ENCODE measurements at places on chromosomes 7 and 10. TPM values are rescaled to one million over a fixed set of nuclear protein-coding genes. Genes with fewer than 3 reads are reported as not detected.

GRCh38 chr10:68987611-68988010 lies 992 bp upstream of the KIFBP start:
- H3K27ac ChIP-seq, result no peak overlapping the region
- no peak for DNase-seq
- peak overlapping the region; percentile 97 for H3K4me3 ChIP-seq

Gene GIMAP1
- total RNA-seq, result not detected

DNA sequence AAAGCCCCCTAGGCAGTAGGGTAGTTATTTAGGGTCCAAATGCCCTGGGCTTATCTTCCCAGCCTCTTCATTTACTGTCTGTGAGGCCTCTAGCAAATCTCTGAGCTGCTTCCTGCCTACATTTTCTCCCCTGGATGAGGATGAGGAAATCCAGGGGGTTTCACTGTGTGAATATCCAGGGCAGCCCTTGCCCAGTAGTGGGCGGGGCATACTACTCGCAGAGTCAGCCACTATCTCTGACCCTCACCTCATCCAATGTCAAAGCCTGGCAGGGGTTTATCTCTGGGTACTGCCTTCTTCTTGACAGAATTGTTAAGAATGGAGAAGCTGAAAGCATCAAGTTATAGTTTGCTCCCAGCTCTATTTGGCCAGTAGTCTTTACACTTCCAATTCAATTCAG lies 48.9 kb downstream of the CUZD1 start:
- no peak overlapping the region for H3K4me3 ChIP-seq
- no peaks in the 10 kb centered on the region for H3K36me3 ChIP-seq
- H3K27me3 ChIP-seq, result peaks cover 23% of the 10 kb centered on the region
- no peak for DNase-seq

GRCh38 chr10:86262688-86263181 lies 103.9 kb downstream of the GRID1 start:
- no peak overlapping the region for H3K27ac ChIP-seq
- no peak overlapping the region for H3K4me3 ChIP-seq
- peaks cover 45% of the 10 kb centered on the region for H3K27me3 ChIP-seq
- H3K36me3 ChIP-seq, result no peaks in the 10 kb centered on the region

- no peak for DNase-seq
- H3K27me3 ChIP-seq, result peaks cover 4% of the 10 kb centered on the region
- no peaks in the 10 kb centered on the region for H3K36me3 ChIP-seq
Observed at GRCh38 chr7:27134392-27134791, 3.8 kb upstream of the HOXA4 start.

- H3K4me3 ChIP-seq, result no peak overlapping the region
- peaks cover 15% of the 10 kb centered on the region for H3K4me1 ChIP-seq
- H3K27me3 ChIP-seq, result no peaks in the 10 kb centered on the region
Observed at GRCh38 chr7:219581-220150, 27.3 kb downstream of the FAM20C start.

DNA sequence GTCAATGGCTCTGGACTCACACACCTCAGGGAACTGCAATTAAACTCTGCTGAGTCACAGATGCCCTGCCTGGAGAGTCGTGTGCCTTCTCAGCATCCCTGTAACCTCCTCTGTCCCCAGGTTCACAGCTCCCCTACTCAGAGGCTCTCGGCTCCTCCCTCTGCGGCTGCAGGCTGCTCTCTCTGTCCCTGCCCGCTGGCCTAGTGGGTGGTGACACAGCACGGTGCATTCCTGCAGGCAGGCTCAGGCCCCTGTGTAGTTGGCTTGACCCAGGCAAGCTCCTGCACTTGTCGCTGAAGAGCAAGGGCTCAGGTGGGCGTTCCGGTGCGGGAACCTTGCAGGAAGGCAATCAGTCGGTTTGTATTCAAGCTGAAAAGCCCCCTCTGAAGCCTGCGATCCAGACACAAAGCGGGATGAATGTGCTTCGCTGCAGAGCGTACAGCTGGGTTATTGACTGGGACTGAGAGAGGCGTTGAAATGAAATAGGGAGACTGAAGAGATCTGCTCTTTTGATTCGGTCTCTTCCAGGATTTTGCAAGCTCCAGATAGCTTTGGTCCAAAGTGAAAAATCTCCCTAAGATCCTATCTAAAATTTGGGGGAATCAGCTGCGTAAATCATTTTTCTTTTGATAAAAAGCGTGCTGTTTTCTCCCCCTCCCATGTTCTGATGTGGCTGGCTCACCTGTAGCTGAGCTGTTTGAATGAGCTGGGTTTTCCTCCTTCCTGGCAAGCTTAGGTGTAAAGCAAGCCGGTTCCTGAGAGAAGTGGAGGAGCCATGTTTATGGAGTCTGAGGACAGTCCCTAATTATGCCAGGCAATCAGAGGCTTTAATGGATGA lies 208.7 kb upstream of the PHYHIPL start:
- peak overlapping the region; percentile 82 for H3K27ac ChIP-seq
- peak overlapping the region; percentile 71 for H3K4me3 ChIP-seq
- no peaks in the 10 kb centered on the region for H3K36me3 ChIP-seq
- no peaks in the 10 kb centered on the region for H3K27me3 ChIP-seq
- peaks cover 27% of the 10 kb centered on the region for H3K4me1 ChIP-seq
- peak; percentile 57 for DNase-seq

- peaks cover 16% of the 10 kb centered on the region for H3K27me3 ChIP-seq
- no peak overlapping the region for H3K4me3 ChIP-seq
- DNase-seq, result no peak
- H3K27ac ChIP-seq, result no peak overlapping the region
- no peaks in the 10 kb centered on the region for H3K36me3 ChIP-seq
Observed at GRCh38 chr7:71883415-71883814, 528.7 kb downstream of the CALN1 start.

Gene AKR1C1
- 6.6 TPM for total RNA-seq

- peak overlapping the region; percentile 98 for H3K27ac ChIP-seq
- H3K4me1 ChIP-seq, result peaks cover 22% of the 10 kb centered on the region
- peak overlapping the region; percentile 94 for H3K4me3 ChIP-seq
- no peaks in the 10 kb centered on the region for H3K36me3 ChIP-seq
- H3K27me3 ChIP-seq, result no peaks in the 10 kb centered on the region
Observed at GRCh38 chr7:100584054-100584682, 1.8 kb downstream of the LRCH4 start.

Data from progenitor cell of endocrine pancreas (in vitro differentiated cells).